ENCODE measurements at places on chromosomes 5 and 9.

GRCh38 chr5:97046270-97046982 is 96.0 kb downstream of the LIX1 start:
- no peak for DNase-seq

GRCh38 chr5:172633403-172633970 is 7.6 kb upstream of the NEURL1B start:
- DNase-seq = peak; percentile 36

DNA sequence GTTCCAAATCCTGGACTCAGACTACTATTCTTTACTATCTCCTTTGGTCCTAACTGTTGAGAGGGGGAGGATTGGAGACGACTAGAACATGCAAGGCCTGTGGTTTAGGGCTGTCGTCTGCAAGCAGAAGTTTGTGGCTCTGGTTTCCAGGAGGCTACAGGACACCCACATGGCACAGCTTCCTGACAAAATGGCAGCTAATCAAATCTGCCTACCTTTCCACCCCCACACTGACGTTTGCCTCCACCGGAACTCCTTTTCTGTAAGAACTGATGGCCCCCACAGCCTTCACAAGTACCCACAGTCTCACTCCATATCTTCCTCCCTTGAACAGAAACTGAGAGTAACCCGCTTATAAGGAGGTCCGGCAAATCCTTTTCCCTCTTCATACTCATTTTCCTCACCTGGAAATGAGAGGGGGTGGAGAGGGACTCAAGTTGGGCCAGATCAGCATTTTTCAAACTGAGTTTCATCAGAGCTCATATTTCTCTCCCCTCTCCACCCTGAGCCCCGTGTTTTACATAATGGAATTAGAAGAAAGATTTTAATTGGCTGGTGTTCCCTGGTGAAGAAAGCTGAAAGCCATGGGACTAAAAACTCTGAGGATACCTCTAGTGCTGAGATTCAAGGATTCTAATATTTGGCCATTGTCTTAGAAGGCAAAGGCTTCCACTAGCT is 5.2 kb downstream of the SLC31A2 start:
- no peak for DNase-seq

- DNase-seq = no peak
Observed at GRCh38 chr9:133553973-133554713, 19.6 kb downstream of the ADAMTSL2 start.
